Activated gamma-delta T cell (primary cell): ENCODE measurements at places on chromosomes 4 and X.

DNA sequence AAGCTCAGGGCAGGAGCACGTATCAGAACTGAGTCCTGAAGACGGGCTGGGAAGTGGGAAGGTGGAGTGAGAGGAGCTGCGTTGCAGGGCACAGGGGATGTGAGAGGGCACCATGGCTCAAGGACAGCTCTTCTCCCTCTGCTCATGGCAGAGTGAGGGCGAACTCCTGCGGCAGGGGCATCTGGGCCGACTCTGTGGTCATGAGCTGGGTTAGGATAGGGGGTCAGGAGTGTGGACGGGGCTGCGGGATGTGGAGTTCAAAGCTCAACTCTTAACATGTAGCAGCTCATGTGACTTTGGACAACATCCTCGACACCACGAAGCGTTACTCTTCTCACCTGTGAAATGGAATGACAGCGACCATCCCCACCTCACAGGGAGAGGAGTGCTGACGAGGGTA, 19.4 kb upstream of the SORCS2 start:
- DNase-seq: no peak

GRCh38 chr4:85152480-85152879, 186.0 kb upstream of the WDFY3 start:
- no peak for DNase-seq

- DNase-seq: no peak
Measured at GRCh38 chr4:24849756-24850155, 54.4 kb downstream of the SOD3 start.

- DNase-seq: no peak
Measured at GRCh38 chr4:6516762-6517161, 44.3 kb upstream of the PPP2R2C start.

DNA sequence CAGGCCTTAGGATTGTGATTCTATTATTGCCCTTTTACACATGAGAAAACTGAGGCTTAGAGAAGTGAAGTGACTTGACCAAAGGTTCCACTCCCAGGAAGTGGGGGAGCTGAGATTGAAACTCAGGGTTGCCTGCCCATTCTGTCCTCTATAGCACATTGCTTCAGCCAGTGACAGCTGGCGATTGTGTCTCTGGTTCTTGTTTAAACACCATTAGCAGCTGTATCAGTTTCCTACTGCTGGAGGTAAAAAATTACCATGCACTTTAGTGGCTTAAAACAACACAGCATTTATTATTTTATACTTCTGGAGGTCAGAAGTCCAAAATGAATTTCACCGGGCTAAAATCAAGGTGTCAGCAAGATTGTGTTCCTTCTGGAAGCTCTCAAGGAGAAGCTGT, 205.8 kb upstream of the MAMLD1 start:
- no peak for DNase-seq

DNA sequence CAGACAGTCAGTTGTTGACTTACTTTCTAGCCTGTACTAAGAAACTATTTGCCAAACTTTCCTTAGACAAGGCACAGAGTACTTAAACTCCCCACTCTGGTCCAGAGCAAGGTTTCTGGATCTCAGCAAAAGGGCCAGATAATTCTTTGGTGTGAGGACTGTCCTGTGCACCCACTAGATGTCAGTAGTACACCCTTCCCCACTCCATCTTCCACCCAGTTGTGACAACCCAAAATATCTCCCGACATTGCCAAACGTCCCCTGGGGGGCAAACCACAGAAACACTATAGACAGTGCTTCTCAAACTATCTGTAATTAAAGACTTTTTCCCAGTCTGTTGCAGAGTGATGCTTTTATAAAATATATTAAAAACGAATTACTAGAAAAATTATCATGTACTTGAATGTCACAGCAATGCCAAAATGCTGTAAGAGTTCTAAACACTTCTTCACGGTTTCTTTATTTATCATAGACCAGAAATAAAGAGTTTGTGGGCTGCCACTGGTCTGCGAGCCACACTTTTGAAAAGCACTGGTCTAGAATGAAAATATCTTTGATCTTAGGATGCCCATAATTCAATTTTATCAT, 203.5 kb downstream of the PRDM5 start:
- DNase-seq: no peak

- no peak for DNase-seq
Measured at GRCh38 chrX:21798677-21799219, 40.7 kb upstream of the MBTPS2 start.

- DNase-seq: no peak
Measured at GRCh38 chr4:184889666-184890335, 64.0 kb upstream of the ACSL1 start.

DNA sequence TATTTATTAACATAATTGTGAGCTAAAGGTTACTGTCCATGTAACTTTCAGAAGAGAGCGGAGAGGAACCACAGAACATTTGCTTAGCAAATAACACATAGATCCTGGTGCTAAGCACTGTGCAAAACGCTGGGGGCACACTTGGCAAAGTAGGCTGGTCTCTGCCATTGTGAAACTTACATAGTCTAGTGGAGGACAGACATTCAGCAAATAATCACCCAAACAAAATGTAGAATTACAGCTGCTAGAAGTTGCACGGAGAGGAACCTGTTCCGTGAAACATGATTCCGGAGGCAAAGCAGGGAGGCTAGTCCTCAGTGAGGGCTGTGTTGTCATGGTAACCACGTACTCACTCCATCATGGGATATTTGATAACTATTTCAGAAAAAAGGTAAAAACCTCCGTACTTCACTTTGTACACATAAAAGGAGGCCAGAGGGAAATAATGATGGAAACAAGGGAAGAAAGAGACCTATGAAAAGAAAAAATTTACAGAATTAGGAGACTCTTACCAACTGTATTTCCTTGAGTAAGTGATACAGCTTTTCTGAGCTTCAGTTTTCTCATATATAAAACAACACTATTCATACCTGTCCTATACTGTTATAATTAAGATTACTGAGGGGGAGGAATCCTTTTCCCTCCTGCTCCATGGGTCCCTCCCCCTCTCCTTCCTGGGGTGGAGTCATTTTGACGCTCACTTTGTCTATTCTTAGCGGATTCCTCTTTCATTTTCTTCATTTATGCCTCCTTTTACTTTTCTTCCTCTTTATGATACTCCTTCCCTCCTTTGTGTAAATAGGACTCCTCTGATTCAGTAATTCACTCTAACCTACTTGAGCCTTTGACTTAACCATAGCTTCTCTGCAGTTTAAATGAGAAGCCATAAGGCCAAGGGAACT, 825 bp upstream of the RASGEF1B start:
- DNase-seq: no peak

DNA sequence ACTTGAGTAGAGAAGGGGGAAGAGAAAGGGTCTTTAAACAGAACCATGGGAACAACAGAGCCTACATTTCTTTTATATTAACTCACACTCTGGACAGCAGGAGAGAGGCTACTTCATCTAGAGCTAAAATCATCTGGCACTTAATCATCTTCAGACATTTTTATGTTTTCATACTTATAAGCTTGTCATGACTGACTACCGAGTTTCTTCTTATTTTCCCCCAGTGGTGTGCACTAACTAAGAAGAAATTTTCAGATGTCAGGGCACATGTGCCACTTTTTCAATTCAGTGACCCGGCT, 11.8 kb upstream of the RTL5 start:
- no peak for DNase-seq

- DNase-seq: no peak
Measured at GRCh38 chr4:123802082-123802645, 405.6 kb downstream of the SPRY1 start.

- DNase-seq: no peak
Measured at GRCh38 chrX:21524008-21524407, 134.1 kb downstream of the KLHL34 start.

DNA sequence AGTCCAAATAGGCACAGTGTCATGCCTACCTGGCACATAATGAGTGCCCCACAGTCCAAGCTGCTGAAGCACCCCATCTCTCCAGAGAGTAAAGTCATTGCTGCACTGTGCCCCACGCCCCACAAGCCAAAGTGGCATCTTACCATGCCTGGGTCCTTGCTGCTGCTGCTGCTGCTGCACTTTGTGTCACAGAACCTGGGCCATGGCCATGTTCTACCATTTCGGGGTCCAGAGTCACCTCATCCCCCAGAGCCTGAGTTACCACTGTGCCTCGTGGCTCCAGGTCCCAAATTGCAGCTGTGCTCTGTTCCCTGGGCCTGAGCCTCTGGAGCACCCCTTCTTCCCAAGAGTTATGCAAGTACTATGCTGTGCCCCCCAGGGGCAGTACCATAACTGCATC, 40.5 kb downstream of the SLC10A7 start:
- no peak for DNase-seq

- no peak for DNase-seq
Measured at GRCh38 chrX:103742339-103742738, 31.6 kb downstream of the TMEM31 start.

GRCh38 chr4:25882226-25882625, 19.4 kb upstream of the SEL1L3 start:
- DNase-seq: no peak

- DNase-seq: no peak
Measured at GRCh38 chrX:152918707-152919106, 20.8 kb downstream of the ZNF185 start.

GRCh38 chr4:114690571-114690970, 92.0 kb downstream of the UGT8 start:
- no peak for DNase-seq

GRCh38 chr4:7370038-7370437, 64.7 kb downstream of the PSAPL1 start:
- DNase-seq: no peak

DNA sequence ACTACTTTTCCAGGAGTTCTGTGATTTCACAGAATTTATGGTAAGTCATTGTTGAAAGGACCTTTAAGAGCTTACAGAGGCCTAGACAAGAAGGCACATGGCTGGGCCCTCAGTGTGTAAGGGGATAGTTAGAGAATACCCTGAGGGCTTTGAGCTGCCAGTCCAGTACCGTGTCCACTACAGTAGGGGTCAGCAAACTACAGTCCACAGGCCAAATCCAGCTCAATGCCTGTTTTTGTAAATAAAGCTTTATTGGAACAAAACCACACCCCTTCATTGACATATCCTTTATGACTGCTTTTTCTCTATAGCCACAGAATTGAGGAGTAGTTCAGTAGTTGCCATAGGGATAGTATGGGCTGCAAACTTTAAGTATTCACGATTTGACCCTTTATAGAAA, 176.2 kb downstream of the MID1 start:
- no peak for DNase-seq

- DNase-seq: no peak
Measured at GRCh38 chr4:15042529-15043167, 40.4 kb downstream of the CPEB2 start.

GRCh38 chrX:44162964-44163475, 180.5 kb downstream of the EFHC2 start:
- no peak for DNase-seq

DNA sequence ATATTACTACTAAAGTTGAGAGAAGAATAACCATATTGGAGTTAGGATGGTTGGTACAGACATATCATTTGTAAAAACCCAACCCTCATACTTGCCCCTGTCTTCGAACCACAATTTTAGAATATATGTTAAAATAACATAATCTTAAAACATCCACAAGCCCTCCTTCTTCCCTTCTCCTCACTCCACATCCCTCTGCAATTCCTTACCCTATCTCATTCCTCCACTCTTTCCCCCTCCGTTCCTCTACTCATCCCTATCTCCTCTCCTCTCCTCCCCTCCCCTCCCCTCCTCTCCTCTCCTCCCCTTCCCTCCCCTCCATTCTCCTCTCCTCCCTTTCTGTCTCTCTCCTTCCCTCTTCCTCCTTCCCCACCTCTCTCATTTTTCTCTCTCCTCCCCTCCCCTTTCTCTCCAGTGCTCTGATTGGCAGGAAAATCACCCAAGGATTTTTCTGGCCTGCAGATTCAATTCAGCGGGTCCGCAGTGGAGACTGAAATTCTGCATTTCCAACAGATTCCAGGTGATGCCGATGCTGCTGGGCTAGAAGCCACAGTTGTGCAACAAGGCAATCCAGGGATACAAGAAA, 17.4 kb upstream of the ODAM start:
- no peak for DNase-seq

DNA sequence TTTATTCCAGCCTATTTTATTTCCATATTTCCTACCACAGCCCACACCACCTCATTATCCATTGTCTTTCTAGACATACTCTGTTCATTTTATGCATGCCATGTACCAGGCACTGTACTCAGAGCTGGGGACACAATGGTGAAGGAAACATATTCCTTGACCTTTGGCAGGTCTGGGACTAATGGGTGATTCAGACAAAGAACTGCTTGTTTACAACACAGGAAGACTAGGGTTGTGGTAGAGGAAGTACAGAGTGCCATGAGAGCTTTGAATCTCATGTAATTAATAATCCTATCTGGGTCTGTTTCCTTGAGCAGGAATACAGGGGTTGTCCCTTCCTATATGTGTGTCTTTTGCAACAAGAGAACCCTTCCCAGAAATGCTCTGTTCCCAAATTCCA, 75.1 kb upstream of the NUDT10 start:
- DNase-seq: no peak

GRCh38 chrX:154717824-154718223, 33.1 kb downstream of the GAB3 start:
- no peak for DNase-seq

DNA sequence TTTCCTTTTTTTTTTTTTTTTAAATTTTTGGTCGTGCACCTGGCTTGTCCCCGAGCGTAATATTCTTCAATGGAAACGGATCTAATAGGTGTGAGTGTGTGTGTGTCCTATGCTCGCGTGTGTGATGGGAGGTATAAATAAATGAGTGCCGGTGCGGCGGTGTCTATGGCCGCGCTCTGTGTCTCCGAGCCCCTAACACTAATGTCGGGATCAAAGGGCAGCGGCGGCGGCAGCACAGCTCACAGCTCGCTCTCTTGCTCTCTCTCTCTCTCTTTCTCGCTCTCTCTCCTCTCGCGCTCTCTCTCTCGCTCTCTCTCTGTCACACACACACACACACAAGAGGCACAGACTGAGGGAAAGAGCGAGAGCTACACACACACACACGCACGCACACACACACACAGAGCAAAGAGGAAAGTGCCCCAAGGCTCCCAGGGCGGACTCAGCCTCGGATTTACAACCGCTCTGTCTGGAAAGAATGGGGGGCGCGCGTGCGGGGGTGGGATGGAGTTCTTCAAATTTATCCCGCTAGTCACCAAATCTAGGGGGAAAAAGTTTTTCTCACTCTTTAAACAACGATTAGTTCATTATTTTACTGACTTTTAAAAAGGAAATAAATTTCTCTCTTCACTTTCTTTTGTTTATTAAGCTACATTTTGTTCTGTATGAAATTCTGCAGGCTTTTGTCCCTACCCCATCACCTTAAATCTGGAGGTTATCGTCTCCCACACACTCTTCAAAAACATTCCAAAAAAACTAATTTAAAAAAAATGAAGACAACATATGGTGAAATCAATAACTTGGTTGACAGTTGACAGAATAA, at the start of gene ZNF827:
ZNF827 (minus strand) TSS at position 206 of the 823 bp plus-strand sequence. CDS start 416 bp downstream, outside the sequence.
- DNase-seq: peak; percentile 26

DNA sequence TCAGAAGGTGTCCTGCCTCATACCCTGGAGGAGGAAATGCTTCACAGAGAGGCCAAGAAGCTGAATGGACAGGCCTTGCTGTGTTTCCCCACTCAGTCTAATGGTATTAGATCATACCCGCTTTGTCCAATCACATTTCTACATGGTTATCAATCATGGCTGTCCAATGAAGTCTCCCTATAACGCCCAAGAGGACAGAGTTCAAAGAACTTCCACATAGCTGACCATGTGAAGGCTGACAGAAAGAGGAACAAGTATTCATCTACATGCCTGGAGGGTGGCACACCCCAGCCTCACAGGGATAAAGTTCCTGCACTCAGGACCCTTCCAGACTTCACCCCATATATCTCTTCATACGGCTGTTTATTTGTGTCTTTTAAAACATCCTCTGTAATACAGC, 123.4 kb downstream of the MANBA start:
- no peak for DNase-seq
